Hematopoietic multipotent progenitor cell treated with erythropoietin and hydrocortisone succinate and interleukin-3 and kit ligand, for 4 days (in vitro differentiated cells): ENCODE measurements at places on chromosomes 16 and 17.
A peak's percentile ranks its signal among the peaks of the same experiment; 100 is the strongest.

- DNase-seq = no peak
These were observed 31.2 kb upstream of the AKTIP start for GRCh38 chr16:53534206-53534605.

DNA sequence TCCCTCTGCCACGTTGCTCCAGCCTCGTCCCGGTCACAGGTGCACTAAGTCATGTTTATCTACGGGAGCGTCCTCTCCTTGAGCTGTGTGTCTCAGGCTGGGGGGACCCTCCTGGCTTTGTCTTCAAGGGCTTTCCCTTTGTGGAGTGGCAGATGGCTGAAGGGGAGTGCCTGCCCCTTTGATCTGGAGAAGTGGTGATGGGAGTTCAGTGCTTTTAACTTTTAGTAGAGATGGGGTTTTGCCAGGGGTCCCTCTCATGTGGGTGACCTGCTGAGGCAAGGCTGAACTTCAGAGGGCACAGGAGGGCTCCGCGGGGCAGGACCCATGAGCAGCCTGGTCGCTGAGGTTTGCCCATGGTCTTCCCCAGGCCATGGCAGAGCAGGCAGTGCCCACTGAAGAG lies 73.1 kb upstream of the CDC42EP4 start:
- no peak for DNase-seq

- no peak for DNase-seq
These were observed 48.1 kb downstream of the HS3ST2 start for GRCh38 chr16:22862046-22862445.

DNA sequence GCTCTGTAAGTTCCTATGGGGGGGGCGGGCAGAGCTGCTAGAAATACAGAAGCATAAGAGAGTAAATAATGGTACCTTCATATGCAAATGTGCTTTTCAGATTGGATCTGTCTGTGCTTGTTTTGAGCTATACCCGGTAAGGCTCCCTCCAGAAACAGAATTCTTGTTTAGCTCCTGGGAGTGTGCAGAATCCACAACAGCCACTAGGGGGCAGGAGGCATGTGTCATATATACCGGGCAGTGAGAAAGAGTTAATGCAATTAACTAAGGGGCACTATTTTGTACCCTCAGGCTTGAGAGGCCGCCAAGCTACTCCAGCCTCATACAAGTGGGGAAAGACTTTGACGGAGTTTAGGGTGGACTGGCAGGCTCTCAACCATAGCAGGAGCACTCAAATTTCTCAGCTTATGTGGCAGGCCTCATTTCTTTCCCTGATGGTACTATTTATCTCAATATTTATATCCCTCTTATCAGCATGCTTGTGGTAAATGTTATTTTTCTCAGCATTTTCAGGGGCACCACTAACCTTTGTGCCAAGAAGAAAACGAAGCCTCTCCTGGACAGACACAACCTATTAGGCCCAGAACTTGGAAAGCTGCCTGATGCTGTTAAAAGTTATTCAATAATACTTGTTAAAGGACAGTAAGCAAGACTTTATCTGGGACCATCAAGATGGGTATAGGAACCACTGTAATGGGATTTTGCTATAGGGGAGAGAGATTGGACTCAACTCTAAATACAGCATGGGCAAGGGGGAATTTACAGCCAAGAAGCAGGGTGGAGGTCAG lies 10.7 kb upstream of the CENPV start:
- DNase-seq = peak; percentile 92

DNA sequence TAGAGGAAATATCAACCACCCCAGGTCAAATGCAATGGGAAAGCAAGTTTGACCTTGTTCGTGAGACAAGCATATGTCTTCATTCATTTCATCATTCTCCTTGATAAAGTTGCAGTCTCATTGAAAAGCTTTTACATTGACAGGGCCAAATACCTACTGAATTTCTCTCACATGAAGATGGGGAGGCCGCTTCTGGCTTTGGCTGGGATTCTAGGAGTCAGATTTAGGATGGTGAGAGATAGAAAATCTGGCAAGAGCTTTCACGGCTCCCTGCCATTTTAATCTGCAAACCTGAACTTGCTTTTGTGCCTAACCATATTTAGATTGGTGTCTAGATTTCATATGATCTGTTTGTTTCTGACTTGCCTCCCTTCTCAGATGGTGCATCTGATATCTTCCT lies 88.0 kb downstream of the TMEM100 start:
- no peak for DNase-seq

DNA sequence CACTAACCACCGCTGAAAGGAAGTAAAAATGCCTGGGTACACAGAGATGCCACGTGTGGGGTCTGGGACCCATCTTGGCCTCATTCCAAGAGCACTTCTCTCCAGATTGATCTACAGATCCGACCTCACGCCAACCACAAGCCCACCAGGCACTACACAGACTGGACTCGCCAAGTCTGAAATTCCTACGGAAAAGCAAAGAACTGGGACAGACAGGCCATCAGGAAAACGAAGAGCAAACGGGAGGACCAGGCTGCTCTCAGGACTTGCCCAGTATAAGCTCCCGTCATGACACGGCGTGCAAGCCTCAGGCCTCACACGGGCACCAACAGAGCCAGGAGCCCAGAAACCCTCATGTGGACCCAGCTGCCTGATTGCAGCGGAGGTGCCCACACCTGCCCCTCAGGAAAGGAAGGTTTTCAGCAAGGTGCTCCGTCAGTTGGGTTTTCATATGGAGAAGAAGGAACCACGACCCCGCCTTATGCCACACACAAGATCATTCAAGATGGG lies 20.1 kb upstream of the C16orf95 start:
- DNase-seq = peak; percentile 67

DNA sequence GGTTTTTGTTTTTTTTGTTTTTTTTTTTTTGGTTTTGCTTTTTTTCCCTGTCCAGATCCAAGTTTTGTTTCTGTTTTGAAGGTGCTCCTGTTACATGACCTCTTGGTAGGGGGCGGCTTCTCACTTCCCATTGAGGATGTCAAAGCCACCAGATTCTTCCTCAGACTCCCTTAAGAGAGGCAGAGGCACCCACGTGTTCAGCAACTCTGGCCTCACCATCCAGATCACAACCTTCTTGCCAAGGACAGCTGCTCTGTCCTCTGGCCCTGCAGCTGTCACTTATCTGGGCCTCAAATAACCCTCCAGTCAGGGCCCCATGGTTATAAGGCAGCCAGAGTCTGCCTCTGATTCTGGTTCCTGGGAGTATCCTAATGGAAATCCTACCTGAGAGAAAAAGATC lies 208.5 kb downstream of the STX8 start:
- no peak for DNase-seq

GRCh38 chr17:9645851-9646545 lies 681 bp downstream of the USP43 start:
- peak; percentile 77 for DNase-seq

GRCh38 chr16:49416001-49416675 lies 42.5 kb downstream of the C16orf78 start:
- no peak for DNase-seq

GRCh38 chr17:66522591-66523272 lies 220.3 kb downstream of the PRKCA start:
- DNase-seq = no peak

DNA sequence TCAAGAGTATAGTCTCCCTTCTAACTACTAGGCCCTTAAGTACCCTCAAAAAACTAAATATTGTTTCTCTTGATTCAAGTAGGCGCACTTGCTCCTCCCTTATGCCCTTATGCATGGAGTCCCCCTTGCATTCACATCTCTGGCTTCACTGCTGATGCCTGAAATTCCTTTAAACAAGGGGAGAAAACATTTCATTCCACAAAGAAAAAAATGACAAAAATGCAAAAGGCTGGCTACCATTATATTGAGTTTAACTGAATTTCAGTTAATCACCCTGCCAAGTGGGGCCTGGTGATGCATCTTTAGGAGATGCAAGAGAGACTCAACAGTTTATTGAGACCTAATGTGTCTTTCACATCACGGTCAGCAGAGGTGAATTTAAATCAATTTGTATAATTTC lies 35.6 kb downstream of the CRLF3 start:
- no peak for DNase-seq

DNA sequence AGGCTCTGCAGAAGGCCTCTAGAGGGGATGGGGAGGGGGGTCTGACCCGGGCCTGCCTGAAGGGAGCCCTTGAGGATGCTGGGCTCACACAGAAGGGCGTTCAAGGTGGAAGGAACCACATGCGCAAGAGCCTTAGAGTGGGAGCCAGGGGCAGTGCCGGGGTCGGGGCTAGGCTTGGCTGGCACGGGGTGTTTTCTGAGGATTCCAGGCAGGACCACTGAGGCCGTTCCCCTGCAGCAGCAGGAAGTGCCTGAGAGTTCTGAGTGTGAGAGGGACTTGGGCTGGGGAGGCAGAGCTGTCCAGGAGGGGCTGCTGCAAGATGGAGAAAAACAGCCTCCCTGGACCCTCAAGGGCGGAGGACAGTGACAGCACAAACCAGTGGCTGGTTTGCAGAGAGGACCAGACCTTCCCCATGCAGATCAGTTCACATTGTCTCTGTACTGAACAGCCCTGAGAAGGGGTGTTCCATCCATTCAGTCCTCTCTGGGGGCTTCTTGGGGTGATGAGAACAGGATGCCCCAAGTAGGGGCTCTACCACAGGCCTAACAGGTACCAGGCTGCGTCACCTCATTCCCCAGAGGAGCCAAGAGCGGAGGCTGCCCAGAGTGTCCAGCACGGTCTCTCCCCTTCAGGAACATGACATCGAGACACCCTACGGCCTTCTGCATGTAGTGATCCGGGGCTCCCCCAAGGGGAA lies 3.4 kb downstream of the NDRG4 start:
- no peak for DNase-seq

DNA sequence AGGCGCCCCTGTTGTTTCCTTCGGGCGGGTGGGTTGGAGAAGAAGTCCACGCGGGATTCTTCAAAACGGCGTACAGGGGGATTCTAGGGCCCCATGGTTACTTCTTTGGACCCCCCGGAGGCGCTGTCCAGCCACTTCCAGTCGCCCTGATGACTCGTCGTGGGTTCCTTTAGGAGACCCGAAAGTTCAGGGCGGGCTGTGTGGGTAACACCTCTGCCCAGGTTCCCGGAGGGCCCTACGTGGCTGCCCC lies 716 bp upstream of the HIC1 start:
- DNase-seq = no peak

- DNase-seq = no peak
These were observed 23.6 kb upstream of the ZNF750 start for GRCh38 chr17:82863383-82863940.

GRCh38 chr17:75516619-75517296 lies 430 bp downstream of the TSEN54 start:
- DNase-seq = peak; percentile 59

GRCh38 chr17:497241-498034 lies 144.8 kb upstream of the RPH3AL start:
- DNase-seq = no peak

GRCh38 chr17:59372138-59372751 lies 40.8 kb downstream of the YPEL2 start:
- peak; percentile 63 for DNase-seq

GRCh38 chr17:81528651-81529436 lies 667 bp downstream of the FSCN2 start:
- DNase-seq = no peak
